Cardiac septum (tissue), 1 donor: ENCODE measurements at places on chromosomes 7 and 10. TPM values are rescaled to one million over a fixed set of nuclear protein-coding genes. Genes with fewer than 3 reads are reported as not detected.

GRCh38 chr10:22837771-22838170, 90.1 kb upstream of the ARMC3 start:
- no peak for DNase-seq

GRCh38 chr7:41858201-41858600, 155.3 kb upstream of the INHBA start:
- no peak for DNase-seq

The TMEM236 gene
- total RNA-seq: 0.54 TPM

The FGF8 gene
- not detected for total RNA-seq

DNA sequence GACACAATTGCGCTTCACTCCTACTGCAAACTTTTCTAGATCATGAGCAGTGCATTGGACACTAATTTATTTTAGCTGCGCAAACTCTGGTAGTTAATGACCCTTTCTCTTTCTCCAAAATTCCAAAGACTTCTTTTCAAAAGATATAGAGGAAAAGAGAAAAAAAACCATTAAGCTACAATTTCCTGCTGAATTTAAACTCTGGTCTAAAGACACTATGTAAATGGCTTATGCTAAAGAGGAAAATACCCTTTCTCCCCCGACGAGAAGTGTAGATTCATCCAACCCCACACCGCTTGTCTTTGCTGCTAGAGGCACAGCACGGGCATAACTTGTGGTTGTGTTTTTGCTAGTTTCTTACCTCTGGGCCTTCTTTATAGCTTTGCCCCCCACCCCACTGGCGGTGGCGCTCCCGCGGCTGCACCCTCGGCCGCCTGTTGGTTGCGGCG, 84.1 kb downstream of the SNX10 start:
- DNase-seq: no peak

The RBM17 gene
- 70.1 TPM for total RNA-seq

The ITPRID1 gene
- total RNA-seq: not detected

The XPNPEP1 gene
- 43.5 TPM for total RNA-seq

The SPDYE16 gene
- not detected for total RNA-seq

The PIK3CG gene
- total RNA-seq: 1.7 TPM

GRCh38 chr7:17302575-17303142, 4.2 kb downstream of the AHR start:
- no peak for DNase-seq

The PRR15 gene
- 0.40 TPM for total RNA-seq

DNA sequence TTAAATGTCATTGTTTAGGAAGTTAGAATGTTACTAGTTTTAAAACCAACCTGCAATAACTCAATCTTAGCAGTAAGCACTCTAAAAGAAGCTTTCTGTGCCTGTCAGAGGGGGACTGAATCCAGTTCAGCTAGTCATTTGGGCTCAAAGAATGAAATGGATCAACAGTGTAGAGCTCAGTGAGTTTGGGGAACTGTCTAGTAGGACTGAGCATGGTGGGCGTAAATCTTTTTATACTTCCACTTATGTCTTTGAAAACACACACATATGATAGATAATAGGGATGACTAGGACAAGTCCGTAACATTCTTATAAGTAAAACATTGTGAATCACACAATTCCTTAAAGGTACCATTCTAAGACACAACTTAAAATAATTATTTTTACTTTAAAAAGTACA, 11.5 kb downstream of the GSAP start:
- no peak for DNase-seq

DNA sequence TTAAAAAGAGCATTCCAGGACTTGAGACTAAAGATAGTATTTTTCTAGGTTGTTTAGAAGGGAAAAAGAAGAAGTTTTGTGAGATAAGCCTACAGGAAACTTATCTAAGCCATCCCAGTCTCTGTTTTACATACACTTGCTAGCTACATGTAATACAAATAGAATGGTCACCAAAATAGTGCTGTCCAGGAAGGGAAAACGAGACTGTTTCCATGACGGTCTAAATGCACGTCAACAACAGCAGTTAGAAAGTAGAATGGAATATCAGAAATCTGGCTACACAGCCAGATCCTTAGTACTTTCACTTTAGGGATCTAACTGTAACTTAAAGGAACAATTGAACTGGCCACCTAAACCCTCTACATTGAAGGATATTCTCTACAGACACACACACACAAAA, 117.6 kb downstream of the TSPAN12 start:
- DNase-seq: no peak

The ADCY1 gene
- 2.9 TPM for total RNA-seq

The ZNF853 gene
- total RNA-seq: 14.2 TPM

The STEAP2 gene
- 15.9 TPM for total RNA-seq
